ENCODE measurements at places on chromosomes 13 and 19.

- peaks cover 8% of the 10 kb centered on the region for H3K4me1 ChIP-seq
- no peak overlapping the region for H3K27ac ChIP-seq
- no peaks in the 10 kb centered on the region for H3K36me3 ChIP-seq
- H3K27me3 ChIP-seq, result no peaks in the 10 kb centered on the region
Observed at GRCh38 chr19:31910224-31910623, 435.2 kb upstream of the ZNF507 start.

DNA sequence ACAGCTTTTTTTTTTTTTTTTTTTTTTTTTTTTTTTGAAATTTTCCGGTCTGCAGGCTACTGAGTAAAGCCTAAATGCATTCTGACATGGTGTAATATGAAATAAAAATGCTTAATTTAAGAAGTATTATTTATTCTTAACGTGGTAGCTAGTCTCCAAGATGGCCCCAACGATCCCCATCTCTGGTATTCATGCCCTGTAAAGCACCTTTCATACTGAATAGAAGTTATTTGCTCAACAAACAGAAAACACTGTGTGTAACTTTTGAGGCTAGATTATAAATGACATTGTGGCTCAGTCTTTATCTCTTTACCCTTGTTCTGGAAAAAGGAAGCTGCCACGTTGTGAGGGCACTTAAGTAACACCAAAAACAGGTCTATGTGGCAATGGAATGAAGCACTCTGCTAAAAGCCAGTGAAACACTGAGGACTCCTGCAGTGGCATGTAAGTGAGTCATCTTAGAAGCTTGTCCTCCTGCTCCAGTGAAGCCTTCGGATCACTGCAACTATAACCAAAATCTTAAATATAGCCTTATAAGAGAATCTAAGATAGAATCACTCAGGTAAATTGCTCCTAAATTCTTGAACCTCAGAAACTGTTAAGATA lies 128.7 kb downstream of the UGGT2 start:
- no peaks in the 10 kb centered on the region for H3K27me3 ChIP-seq
- DNase-seq, result no peak
- H3K27ac ChIP-seq, result no peak overlapping the region
- no peak overlapping the region for H3K4me3 ChIP-seq
- no peaks in the 10 kb centered on the region for H3K4me1 ChIP-seq

DNA sequence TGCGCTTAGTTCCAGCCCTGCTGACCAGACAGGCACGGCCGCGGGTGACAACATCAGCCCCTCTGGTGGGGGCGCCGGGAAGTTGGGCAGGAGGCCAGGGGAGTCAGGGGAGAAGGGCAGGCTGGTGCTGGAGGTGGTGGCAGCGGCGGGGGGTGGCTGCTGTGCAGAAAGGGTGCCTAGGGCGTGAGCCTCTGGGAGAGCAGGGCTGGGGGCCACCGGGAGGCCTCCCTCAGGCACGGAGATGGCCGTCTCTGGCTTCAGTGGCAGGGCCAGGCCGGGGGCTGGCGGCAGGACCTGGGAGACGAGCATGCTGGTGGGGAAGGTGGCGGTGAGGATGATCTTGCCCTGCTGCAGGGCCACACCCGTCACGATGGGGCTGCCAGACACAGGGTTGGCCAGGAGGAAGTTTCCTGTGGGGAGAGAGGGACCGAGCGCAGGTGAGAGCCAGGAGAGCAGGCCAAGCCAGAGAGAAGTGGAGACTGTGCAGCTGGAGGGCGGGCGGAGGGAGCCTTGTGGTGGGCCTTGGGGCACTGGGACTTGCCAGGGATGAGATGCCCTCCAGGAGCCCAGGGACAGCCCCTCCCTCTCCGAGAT lies 3.3 kb downstream of the SIX5 start:
- H3K27me3 ChIP-seq, result peaks cover 6% of the 10 kb centered on the region
- H3K4me3 ChIP-seq, result no peak overlapping the region
- no peaks in the 10 kb centered on the region for H3K36me3 ChIP-seq
- no peak for DNase-seq
- H3K4me1 ChIP-seq, result peaks cover 9% of the 10 kb centered on the region
- H3K27ac ChIP-seq, result no peak overlapping the region

GRCh38 chr19:43667126-43667875 lies 2.7 kb downstream of the PLAUR start:
- H3K4me1 ChIP-seq, result peaks cover 44% of the 10 kb centered on the region
- no peak for DNase-seq
- peak overlapping the region; percentile 80 for H3K4me3 ChIP-seq
- H3K27me3 ChIP-seq, result peaks cover 9% of the 10 kb centered on the region
- H3K27ac ChIP-seq, result no peak overlapping the region

- H3K4me1 ChIP-seq, result peaks cover 52% of the 10 kb centered on the region
- H3K36me3 ChIP-seq, result no peaks in the 10 kb centered on the region
- peak overlapping the region; percentile 92 for H3K4me3 ChIP-seq
- no peaks in the 10 kb centered on the region for H3K27me3 ChIP-seq
Observed at GRCh38 chr19:1862068-1862423, 1.3 kb downstream of the KLF16 start.

DNA sequence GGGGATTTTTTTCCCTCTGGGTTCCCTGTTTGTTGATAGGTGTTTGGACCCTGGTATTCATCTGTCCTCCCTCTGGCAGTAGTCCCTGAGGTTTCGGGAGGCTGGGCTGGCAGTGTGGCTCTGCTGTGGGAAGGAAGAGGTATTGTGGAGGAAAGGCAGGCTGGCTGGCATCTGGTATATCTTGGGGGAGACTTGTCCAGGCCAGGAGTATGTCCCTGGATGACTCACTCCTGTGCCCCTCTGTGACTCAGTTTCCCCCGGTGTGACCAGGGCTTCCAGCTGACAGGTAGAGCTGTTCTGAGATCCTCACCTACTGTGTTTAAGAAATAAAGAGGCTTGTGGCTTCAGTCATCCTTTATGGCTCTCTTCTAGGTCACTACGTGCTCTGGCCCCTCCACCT lies 14.2 kb upstream of the ZNF492 start:
- no peak overlapping the region for H3K27ac ChIP-seq
- DNase-seq, result no peak
- no peaks in the 10 kb centered on the region for H3K4me1 ChIP-seq
- H3K4me3 ChIP-seq, result no peak overlapping the region
- H3K36me3 ChIP-seq, result no peaks in the 10 kb centered on the region

DNA sequence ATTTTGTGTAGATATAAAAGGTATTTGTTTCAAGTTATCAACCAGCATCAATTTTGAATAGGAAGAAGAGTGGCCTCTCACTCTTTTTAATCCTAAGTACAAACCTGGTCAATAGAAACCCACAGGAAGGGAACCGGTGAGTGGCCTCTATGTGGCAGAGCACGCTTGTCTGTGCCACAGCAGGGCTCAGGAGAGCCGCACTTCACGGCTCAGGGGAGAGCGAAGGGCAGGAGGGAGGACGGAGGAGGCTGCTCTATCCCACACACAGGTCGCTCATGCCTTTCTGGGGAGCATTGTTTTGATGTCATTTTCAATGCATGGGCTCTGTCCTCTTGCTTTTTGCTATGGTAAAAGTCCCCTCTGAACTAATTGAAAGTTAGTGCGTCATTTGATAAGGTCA lies 57.2 kb downstream of the TNFRSF19 start:
- DNase-seq, result no peak
- H3K4me3 ChIP-seq, result no peak overlapping the region
- H3K27ac ChIP-seq, result no peak overlapping the region
- H3K4me1 ChIP-seq, result no peaks in the 10 kb centered on the region

- no peak overlapping the region for H3K4me3 ChIP-seq
- DNase-seq, result no peak
- H3K27ac ChIP-seq, result no peak overlapping the region
- H3K4me1 ChIP-seq, result peaks cover 20% of the 10 kb centered on the region
- peaks cover 11% of the 10 kb centered on the region for H3K36me3 ChIP-seq
Observed at GRCh38 chr19:4439243-4439642, 18.4 kb downstream of the UBXN6 start.

DNA sequence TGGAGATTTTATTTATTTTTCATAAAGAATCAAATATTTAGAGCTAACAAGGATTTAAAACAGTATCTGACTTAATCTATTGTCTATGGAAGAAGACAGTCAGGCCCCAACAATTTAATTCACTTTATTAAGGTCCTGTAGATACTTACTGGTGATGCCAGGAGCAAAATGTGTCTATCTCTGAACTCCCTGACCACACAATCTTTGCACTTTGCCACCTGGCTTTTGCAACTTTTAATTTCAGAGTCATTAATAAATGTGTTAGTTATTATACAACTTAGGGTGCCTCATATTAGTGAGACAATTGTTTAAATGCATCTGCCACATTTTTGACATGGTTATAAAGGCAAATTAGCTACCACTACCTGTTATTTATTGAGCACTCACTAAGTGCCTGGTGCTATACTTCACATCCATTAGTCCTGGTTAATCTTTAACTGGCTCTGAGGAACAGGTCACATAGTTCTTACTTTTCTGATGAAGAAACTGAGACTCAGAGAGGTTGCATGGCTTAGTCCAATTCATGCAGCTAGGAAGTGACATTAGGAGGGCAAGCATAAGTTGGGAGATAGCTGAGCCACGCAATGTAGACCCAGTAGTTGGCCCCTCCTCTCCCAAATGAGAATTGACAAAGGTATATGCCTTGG lies 297.9 kb downstream of the DCT start:
- no peaks in the 10 kb centered on the region for H3K36me3 ChIP-seq
- no peaks in the 10 kb centered on the region for H3K27me3 ChIP-seq
- no peak overlapping the region for H3K27ac ChIP-seq
- no peak overlapping the region for H3K4me3 ChIP-seq
- peaks cover 3% of the 10 kb centered on the region for H3K4me1 ChIP-seq
- DNase-seq, result no peak

DNA sequence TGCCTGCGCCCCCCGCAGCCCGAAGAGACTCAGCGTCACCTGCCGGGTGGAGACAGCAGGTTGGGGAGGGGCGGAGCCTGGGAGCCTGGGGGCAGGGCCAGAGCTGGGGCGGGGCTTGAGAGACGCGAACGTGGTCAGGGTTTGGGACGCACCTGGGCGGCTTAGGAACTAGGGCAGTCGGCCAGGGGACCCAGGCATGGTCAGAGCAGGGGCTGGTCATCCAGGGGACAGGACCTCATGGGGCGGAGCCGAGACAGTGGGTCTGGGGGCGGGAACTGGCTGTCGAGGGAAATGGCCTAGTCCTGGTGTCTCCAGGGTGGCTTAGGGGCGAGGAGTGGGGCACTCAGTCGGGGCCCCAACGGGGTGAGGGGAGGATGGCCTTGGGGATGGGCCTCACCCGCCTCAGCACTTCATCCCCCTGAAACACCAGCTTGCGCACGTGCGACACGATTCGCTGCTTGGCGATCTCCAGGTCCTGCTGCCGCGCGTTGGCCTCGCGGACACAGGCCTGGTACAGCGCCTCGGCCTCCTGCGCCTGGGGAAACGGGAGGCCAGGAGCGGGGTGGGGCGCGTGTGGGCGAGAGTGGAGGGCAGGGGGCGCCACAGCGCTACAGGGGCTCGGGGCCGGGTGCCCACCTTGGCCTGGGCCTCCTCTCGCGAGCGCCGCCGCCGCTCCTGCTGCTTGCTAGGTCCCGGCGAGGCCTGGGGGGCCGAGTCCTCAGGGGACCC lies 5.8 kb downstream of the GMIP start:
- H3K4me1 ChIP-seq, result peaks cover 18% of the 10 kb centered on the region
- H3K27ac ChIP-seq, result no peak overlapping the region
- no peaks in the 10 kb centered on the region for H3K27me3 ChIP-seq
- DNase-seq, result no peak
- no peak overlapping the region for H3K4me3 ChIP-seq
- peaks cover 78% of the 10 kb centered on the region for H3K36me3 ChIP-seq

DNA sequence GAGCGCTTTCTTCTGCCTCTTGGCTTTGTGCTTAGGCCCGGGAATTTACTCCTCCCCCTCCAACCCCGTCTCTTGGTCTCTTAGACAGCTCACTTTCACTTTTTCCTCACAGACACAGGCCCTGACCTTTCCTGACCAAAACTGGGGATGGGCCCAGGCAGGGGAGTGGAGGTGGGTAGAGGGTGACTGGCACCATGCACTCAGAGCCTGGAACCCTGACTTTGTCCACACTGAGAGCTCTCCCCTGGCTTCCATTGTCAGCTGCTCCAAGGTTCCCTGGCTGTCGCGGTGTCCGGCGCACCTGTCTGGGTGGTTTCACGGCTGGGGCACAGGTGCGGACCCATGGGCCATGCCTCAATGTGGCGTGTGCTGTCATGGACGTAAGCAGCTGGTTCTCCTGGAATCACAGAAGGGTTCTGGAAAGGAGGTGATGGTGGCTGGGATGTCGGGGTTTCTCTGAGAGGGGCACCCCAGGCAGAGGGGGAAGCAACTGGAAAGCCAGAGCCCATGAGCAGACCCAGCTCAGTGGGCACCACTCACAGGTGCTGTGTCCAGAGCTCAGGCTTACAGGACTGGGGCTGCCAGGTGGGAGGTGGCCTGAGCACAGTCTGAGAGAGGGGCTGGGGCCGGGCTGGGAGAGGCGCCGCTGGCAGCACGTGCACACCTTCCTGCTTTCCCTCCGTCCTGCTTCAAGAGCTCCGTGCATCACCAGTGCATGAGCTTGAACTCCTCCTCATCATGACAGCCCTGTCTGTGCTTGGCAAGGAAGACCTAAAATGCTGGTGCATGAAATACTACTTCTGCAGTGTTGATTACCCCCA lies 28.0 kb upstream of the C1QTNF9 start:
- DNase-seq, result no peak
- no peak overlapping the region for H3K4me3 ChIP-seq

DNA sequence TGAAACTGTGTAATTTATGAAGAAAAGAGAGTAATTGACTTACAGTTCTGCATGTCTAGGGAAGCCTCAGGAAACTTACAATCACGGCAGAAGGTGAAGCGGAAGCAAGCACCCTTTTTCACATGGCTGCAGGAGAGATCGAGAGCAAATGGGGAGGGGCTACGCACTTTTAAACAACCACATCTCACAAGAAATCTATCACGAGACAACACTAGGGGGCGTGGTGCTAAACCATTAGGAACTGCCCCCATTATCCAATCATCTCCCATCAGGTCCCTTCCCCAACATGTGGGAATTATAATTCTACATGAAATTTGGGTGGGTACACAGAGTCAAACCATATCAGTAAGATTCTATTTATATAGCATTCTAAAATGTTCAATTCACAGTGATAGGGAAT lies 114.8 kb upstream of the TRPC4 start:
- H3K27me3 ChIP-seq, result no peaks in the 10 kb centered on the region
- H3K4me1 ChIP-seq, result no peaks in the 10 kb centered on the region
- DNase-seq, result no peak
- H3K4me3 ChIP-seq, result no peak overlapping the region
- no peaks in the 10 kb centered on the region for H3K36me3 ChIP-seq

- H3K27ac ChIP-seq, result no peak overlapping the region
- H3K36me3 ChIP-seq, result peaks cover 9% of the 10 kb centered on the region
- DNase-seq, result no peak
- no peak overlapping the region for H3K4me3 ChIP-seq
- H3K27me3 ChIP-seq, result no peaks in the 10 kb centered on the region
Observed at GRCh38 chr13:95117092-95117491, 184.2 kb downstream of the ABCC4 start.

Measured in activated B cell treated with CpG ODN at 0.5 μM for 24 hours (primary cell).